Activated CD4-positive, alpha-beta T cell treated with anti-CD3 and anti-CD28 coated beads, Interleukin-2, Interleukin-6, amounts not matched to agents 100 ng/mL and 50 ng/mL, durations not matched to agents 16 hours and 8 hours (primary cell): ENCODE measurements at places on chromosomes 4 and X.

DNA sequence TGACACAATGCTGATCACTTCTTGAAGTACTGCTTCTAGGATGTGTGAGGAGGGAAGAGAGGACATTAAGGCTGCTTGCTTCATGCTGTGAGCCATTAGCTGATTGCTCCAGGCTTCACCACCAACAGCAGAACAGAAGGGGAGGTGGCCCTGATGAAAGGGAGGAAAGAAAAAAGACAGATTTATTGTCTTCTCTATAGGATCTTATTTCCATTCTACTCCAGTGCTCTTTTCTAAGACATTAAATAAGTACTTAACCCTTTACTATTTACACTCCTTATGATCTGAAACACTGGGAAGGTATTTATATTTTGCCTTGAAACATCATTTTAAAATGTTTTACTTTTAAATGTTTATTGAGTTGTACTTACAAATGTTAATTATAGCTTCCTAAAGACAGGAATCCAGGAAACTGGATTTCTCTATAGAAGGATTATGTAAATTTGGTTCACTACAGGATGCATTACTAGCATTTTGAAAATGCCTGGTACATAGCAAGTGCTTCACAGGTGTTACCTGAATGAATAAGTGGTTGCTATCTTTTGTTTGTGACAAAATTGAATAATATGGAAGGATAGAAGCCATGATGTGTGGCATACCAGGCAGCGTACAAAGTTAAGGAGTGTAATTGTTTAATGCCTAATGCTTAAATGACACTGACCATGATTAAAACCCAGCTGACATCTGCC lies 680.9 kb upstream of the ATOH1 start:
- no peak for DNase-seq

DNA sequence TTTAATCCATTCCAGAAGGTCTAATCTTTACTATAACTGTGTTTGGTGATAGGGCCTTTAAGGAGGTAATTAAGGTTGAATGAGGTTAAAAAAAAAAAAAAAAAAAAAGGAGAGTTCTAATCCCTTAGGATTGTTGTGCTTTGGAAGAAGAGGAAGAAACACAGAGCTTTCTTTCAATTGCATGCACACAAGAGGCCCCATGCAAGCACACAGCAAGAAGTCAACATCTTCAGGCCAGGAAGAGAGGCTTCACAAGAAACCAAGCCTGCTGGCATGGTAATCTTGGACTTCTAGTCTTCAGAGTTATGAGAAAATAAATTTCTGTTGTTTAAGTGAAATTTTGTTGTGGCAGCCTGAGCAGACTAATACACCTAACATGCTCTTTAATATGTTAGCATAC lies 118.6 kb downstream of the NAA11 start:
- no peak for DNase-seq

DNA sequence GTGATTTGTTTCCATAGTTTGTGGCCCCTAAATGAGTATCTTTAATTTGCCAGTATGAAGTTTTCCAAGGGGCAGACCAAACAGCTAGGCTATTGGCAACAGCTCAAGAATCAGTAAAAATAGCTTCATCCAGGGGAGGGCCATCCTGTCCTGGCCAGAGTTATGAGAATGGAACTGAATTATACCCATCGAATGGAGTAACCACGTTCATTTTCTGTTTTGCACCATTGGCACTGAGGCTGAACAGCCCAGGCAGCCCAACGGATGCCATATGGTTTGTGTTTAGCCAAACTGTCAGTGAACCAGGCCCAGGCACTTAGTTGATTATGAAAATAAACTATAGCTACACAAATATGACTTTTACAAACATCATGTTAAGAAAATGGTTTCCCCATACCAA lies 17.7 kb upstream of the ASB5 start:
- no peak for DNase-seq

GRCh38 chr4:883377-884095 lies 48.6 kb downstream of the GAK start:
- DNase-seq, result no peak

- no peak for DNase-seq
Measured at GRCh38 chrX:134461437-134461836, 1.5 kb downstream of the HPRT1 start.

GRCh38 chr4:47235721-47236120 lies 204.4 kb downstream of the GABRB1 start:
- no peak for DNase-seq

DNA sequence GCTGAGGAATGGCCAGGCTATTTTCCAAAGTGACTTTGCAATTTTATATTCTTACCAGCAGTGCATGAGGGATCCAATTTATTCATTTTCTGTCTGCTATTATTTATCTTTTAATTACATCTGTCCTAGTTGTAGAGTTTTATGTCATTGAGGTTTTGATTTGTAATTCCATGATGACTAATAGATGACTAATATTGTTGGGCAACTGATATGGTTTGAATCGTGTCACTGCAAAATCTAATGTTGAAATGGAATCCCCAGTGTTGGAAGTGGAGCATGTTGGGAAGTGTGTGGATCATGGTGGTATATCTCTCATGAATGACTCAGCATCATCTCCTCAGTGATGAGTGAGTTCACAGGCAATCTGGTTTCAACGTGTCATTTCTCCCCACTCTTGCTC lies 201.5 kb downstream of the TBX22 start:
- DNase-seq, result no peak
